ENCODE measurements at places on chromosomes 7 and 10. TPM values are rescaled to one million over a fixed set of nuclear protein-coding genes. Genes with fewer than 3 reads are reported as not detected.

DNA sequence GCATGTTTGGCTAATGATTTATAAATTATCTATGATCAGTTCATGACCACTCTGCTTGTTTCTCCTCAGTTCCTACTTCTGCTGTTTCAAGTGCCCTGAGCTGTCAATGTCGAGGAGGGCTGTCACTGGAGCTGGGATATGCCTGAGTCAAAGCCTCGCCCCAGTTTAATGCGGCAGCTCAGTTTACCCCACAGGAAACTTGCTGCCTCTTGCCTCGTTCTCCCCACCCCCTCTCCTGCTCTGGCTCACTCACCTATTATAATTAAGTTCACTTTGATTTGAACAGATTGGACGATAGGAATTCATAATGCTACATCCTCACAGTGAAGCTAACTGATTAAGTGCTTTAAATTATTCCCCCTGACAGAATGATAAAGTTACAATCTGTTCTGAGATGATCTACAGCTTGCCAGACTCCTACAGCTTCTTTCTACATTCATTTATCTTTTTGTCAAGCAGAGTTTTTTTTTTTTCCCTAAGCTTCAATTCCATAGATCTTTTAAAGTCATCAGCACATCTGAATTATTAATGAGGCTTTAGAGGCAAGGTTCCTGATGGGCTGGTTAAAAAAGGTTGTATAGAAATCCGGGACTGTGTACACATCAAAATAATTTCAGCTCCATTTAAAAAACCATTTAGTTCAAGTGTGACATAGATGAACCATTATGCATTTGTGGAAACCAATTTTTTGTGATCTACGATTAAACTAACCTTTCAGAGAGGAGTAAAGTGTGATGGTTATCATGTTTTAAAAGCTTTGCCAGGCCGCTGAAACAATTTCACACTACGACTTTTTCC is 758.3 kb downstream of the KCNMA1 start:
- DNase-seq: no peak

DNA sequence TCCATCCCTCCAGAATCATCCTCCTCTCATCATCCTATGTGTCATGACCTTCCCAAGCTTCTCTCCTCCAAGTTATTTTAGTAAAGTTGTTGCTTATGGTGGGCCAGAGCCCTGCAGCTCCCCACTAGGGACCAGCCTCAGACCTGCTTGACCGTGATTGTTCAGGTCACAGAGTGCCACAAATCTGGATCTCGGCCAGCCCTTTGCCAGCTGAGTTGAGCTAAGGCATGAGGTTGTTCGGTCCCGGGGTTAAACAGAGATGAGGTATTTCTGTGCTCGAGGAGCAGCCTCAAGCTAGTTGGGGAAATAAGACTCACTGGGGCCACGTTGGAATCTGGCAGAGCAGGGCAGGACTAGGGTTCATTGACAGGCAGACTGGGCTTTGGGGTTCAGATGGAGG is 66.3 kb upstream of the PPIF start:
- DNase-seq: no peak

DNA sequence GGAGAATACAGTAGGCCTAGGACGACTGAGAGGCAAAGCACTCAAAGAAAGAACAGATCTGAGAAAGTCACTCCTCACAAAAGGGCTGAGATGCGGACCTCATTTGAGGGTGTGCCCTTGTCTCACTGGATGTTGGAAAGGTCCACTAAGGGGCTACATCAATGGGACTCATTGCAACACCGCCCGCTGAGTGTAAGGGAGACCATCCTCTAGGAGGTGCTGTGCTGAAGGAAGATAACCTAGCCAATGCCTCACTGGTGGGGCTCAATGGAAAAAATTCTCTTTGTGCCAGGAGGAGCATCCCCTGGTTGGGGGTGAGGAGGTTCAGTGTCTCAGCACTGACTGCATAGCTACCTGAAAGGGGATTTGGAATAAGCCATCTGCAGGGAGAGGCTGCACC is 758.7 kb upstream of the CELF2 start:
- DNase-seq: no peak

GRCh38 chr7:7908622-7909145 is 59.9 kb upstream of the GLCCI1 start:
- no peak for DNase-seq

GRCh38 chr7:31371621-31372020 is 31.1 kb upstream of the NEUROD6 start:
- DNase-seq: no peak

DNA sequence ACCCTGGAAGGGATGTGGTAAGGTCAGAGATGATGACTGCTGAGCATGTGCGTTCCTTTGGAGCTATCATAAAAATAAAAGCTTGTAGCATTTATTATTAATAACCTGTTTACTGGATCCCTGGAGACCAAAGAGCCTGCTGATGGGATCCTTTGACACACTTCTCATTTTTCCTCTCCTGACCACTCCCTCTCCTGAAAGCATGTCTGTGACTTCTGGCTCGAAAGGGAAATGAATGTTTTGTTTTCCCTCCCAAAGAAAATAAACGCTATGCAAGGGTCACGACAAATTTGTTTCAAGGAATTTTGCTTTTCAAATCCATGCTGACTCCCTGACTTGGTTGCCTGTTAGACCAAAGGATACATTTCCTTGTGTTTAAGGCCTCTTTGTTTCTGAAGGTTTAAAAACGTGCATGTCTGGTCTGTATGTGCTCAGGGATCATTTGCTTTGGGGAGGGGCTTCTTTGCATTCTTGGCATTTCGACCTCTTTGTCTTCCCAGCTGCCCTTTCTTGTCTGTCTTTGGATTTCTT is 185.1 kb upstream of the AGK start:
- DNase-seq: no peak

DNA sequence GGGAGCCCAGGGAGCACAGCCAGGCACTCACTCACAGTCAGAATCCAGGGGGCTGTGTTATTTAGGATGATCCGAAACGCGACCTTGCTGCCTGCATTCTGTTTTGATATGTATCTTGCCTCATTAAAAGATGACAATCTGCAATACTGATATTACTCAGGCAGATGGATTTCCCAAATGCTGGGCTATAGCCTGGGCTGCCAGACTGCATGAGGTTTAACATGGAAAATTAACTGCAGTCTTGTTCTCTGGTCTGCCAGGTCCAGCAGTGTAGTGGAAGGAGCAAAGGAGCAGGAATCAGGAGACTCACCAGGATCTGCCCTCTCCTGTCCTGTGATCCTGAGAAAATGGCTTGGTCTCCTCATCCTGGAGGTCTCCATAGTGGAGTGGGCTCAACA is 258.1 kb downstream of the PAXIP1 start:
- no peak for DNase-seq

DNA sequence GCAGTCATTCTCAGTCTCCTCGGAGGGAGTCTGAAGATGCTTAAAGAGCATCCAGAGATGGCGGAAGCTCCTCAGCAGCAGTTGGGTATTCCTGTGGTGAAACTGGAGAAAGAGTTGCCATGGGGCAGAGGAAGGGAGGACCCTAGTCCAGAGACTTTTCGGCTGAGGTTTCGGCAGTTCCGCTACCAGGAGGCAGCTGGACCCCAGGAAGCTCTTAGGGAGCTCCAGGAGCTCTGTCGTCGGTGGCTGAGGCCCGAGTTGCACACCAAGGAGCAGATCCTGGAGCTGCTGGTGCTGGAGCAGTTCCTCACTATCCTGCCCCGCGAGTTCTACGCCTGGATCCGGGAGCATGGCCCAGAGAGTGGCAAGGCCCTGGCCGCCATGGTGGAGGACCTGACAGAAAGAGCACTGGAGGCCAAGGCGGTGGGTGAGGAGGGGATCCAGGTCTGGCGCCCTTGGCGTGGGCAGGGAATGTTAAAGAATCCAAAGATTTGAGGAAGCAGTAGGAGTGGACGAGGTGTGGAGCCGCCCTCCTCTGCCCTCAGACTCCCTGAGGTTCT is 2.9 kb downstream of the ZSCAN25 start:
- no peak for DNase-seq

- DNase-seq: peak; percentile 51
Measured at GRCh38 chr7:121516821-121517220, 120.7 kb upstream of the FAM3C start.

DNA sequence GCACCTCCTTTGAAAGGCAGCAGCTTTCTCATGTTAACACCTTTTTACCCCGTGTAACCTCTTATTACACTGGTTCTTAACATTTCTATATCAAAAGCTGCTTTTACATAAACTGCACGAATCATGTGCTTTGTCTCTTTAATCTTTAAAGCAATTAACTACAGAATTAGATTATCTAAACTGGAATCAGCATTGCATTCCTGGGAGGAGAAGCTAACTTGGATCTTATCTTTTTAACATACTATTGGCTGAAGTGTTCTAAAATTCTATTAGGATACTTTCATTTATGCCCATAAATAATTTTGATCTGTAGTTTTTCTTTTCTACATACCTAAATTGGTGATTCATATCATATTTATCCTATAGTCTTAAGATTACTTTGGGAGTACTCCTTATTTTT is 428.4 kb upstream of the IGFBP3 start:
- DNase-seq: no peak

- no peak for DNase-seq
Measured at GRCh38 chr10:122375679-122376160, 1.2 kb downstream of the PLEKHA1 start.

- peak; percentile 53 for DNase-seq
Measured at GRCh38 chr7:27147199-27148030, at the start of gene HOXA6. HOXA6 (minus strand) TSS chr7:27147774; CDS start chr7:27147749, 25 bp downstream.

DNA sequence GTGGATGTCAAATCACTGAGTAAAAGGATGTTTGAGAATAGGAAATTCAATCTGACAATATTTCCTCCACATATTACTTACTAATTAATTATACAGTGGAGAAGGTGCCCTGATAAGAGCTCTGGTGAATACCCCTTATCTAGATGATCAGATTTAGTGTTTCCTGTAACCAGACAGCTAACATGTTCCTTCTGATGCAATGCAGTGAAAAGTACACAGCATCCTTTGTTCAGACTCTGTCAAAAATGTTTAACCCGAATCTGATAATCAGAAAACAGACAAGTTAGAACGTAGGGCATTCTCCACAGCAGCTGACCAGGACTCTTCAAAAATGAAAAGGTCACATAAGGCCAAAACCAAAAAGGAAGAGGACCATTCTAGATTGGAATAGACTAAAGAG is 46.2 kb downstream of the WDR11 start:
- no peak for DNase-seq

- no peak for DNase-seq
Measured at GRCh38 chr7:143436325-143436946, 6.8 kb upstream of the TAS2R60 start.

DNA sequence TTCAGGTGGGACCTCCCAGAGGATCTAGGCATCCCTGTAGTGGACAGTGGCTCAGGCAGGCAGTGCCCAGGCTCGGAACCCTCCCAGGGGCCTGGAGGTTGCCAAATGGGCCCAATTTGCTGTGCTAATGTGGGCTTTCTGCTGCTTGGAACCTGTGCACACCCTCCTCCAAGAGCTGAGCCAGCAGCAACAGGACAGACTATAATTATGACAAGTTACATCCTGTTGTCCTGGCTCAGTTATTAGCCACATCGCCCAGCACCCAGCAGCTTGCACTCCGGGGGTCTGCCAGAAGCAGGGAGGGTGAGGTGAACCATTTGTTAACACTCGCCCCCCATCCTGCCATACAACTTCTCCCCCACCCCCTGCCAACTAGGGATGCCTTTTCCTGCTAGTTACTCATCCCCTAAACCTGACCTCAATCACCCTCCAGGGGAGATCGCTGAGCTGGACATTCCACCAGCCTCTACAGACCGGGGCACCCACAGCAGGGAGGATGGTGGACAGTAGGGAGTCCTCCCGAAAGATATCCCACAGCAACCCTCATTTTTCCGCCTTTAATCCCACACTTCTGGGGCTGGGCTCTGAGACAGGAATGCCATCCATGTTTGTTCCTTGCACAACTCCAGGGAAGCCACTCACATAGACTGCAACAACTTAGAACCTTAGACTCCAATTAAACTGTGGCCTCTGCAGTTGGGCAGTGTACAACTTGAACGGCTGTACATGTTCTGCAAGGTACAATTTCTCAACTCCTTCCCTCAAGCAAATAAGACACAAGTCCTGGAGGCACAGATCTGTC is 7.9 kb upstream of the MYL10 start:
- no peak for DNase-seq

- no peak for DNase-seq
Measured at GRCh38 chr7:53426145-53426750, 390.8 kb downstream of the POM121L12 start.

DNA sequence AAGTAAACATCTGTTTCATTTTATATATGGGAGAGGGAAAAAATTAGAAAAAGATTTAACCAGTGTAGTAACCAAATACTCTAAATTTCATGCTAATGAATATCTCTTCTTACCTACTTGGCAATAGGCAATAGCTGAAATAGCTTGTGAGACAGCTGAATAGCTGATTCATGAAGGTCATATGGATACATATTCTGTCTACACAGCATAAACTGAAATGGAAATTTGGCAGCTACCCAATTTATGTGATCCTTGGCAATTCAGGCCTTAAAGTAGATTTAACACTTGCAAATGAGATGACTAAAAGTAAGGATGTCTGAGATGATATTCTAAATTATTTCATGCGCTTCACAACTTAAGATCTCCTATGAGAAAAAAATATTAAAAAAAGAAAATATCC is 261.2 kb upstream of the SEMA3A start:
- no peak for DNase-seq

- DNase-seq: no peak
Measured at GRCh38 chr10:69254877-69255276, 23.4 kb upstream of the HK1 start.

- no peak for DNase-seq
Measured at GRCh38 chr10:77893386-77893785, 33.2 kb downstream of the DLG5 start.

GRCh38 chr7:66250711-66251110 is 45.6 kb downstream of the TPST1 start:
- no peak for DNase-seq

DNA sequence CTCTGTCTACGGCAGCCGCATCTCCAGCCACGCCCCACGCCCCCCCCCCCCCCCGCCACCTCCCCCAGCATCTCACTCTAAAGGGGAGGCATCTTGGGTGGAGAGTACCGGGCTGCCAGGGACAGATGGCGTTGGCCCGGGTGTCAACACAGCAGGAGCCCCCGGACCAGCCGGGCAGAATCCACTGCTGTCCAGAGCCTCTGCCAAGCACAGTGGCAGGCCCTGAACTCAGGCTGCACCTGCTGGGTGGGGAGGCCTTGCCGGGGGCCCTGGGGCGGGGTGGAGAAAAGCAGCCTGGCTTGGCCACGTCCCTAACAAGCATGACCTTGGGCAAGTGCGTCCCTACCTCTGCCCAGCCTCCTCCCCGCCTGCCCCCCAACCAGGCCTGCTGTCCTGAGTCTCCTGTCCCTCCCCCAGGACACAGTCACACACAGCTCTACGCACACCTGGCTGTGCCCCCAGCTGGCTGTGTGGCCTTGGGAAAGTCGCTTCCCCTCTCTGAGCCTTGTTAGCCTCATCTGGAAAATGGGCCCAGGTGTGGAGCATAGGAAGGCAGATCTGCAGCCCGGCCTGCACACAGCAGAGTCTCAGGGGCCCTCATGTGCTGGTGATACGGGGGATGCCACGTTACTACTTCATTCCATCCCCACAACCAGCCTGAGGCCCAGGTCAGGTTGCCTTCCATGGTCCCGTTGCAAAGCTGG is 45.2 kb downstream of the MICALL2 start:
- DNase-seq: no peak

Gene FMC1
- 10.5 TPM for total RNA-seq

Gene ABCC2
- total RNA-seq: 0.58 TPM

Gene TMEM273
- total RNA-seq: 0.89 TPM

Gene ZNF467
- not detected for total RNA-seq

Gene PURB
- 8.7 TPM for total RNA-seq

Gene BTBD16
- total RNA-seq: not detected

Gene GIMAP2
- 8.3 TPM for total RNA-seq

Gene MBLAC1
- not detected for total RNA-seq

Gene CYP3A5
- 424 TPM for total RNA-seq

Gene C10orf105
- total RNA-seq: not detected

Gene BMPER
- 9.5 TPM for total RNA-seq

Measured in stomach (tissue), 19 donors.